ENCODE measurements at places on chromosomes 7 and 10.
A peak's percentile ranks its signal among the peaks of the same experiment; 100 is the strongest.

GRCh38 chr10:86049442-86049841 is 317.2 kb downstream of the GRID1 start:
- DNase-seq: no peak

DNA sequence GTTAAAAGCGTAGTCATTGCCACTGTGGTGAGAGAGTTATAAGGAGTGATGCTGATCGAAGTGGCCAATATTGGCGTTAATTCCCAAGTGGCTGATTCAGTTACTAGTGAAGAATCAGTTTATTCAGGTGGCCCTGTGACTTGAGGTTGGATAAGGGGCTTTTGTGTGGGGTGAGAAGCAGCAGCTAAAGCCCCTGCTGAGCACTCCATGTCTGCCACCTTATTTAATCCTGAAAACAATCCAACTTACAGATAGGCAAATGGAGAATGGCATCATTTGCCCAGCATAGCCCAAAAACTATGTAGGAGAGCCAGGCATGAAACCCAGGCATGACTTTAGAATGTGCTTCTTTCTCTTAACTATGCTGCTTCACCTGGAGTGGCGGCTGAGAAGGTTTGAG is 222.8 kb upstream of the KLF6 start:
- no peak for DNase-seq

GRCh38 chr10:50577681-50578350 is 45.9 kb downstream of the SGMS1 start:
- no peak for DNase-seq

DNA sequence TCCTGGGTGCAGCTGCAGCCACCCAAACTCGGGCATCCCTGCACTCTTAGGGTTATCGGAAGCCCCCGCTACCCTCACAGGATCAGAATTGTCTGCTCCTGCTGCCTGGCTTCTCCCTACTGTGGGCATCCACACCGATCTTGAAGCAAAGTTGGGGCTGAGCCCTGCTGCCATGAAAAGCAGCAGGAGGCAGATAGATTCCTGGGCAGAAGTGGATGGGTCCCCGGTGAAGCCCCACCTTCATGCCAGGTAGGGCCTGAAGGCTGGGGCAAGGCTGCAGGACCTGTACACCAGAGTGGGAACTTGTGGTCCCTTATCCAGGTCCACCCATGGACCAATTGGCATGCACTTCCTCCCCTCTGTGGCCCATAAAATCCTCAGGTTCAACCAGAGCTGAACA is 922.6 kb upstream of the KCND2 start:
- DNase-seq: no peak

DNA sequence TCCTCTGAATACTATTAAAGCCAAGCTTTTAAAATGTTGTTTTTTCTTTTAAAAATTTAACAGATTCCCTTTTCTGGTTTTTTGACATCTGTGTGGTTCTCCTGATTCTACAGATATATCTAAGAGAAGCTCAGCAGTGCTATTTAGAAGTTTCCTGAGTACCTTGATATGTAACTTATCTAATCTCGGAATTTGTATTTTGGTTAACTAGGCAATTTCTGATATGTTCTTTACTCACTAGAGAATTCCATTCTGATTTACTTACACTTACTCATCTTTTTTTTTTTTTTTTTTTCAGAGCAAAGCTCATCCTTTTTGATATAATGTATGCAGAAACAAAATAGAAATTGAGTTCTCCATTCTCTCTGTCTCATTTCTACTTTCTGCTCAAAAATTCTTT is 63.8 kb downstream of the PALS2 start:
- no peak for DNase-seq

DNA sequence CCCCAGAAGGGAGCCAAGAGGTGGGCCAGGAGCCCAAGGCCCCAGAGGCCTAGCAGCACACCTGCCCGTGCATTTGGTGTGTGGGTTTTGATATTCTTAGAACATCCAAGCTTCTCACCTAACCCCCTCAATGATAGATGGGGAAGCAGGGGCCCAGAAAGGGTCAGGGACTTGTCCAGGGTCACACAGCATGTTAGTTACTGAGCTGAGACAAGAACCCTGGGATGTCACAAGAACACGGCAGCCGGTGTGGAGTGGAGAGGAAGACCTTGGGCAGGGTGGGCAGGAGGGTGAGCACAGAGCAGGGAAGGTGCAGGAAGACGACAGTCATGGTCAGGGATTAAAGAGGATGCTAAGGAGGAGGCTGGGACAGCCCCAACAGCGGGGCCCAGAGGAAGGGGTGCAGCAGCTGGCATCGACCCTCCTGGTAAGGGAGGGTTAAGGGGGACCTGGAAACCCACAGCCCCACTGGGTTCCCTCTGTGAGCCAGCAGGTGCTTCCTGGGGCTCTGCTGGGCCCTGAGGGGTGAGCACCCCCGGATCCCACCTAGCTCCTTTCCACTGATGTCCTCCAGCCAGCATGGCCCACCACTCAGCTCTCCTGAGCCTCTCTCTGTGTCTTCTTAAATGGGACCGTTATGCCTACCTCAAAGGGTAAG is 44.4 kb downstream of the UNC5B start:
- no peak for DNase-seq

GRCh38 chr10:48289501-48290238 is 15.2 kb upstream of the FRMPD2 start:
- no peak for DNase-seq

GRCh38 chr10:72316386-72316700 is 38.4 kb downstream of the DNAJB12 start:
- DNase-seq: no peak

GRCh38 chr7:144834641-144835144 is 1.2 kb downstream of the TPK1 start:
- DNase-seq: peak; percentile 23

DNA sequence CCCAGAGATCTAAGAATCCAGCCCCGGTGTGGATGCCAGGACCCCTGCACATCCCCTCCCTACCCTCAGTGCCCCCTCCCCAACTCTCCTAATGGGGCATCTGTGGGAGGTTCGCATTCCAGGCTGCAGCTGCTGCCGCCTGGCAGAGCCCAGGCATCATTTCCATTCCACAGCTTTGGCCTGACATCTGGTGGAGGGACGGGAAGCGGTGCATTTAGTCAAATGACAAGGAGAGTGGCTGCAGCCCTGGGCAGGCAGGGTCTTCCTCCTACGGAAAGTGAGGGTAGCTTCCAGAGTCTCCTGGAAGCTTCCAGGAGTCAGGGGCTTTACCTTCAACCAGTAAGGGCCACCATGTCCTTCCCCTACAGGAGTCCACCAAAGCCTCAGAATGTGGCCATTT is 30.8 kb downstream of the PRLHR start:
- no peak for DNase-seq

- no peak for DNase-seq
These were observed 226.0 kb downstream of the BBS9 start for GRCh38 chr7:33355386-33355785.

- DNase-seq: no peak
These were observed 85.6 kb downstream of the CHST15 start for GRCh38 chr10:124007773-124008145.

DNA sequence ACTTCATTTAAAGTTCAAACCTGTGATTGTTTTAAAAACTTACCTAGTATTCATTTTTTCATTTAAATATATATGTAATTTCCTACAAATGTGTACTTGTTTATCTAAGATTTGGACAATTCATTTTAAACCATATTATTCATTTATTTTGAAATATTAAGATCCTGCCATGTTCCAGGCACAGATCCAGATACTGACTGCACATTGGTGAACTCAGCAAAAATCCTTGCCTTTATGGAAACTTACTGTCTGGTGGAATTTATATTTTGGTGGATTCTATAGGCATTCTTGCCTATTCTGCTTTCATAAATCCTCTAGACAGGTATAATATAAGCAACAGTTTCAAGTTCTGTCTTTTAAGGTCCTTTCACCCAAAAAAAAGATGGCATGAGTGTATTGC is 48.3 kb upstream of the RPA3 start:
- no peak for DNase-seq

DNA sequence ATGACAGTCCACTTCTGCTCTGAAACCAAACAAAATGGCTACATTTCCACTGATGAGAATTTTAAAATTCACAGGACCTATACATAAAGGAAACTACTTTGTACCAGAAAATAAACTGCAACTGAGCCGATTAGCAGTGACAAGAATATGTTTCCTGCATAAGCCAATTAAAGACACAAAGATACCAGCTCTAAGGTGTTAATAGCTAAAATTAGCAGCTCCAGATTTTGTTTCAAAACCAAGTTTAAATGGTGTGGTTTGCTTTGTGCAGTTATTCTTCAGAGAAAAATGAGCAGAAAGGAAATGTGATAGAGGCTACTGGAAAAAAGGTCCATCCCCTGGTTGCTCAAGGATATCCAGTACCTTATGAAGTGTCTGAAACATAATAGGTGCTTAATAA is 123.2 kb downstream of the ANK3 start:
- no peak for DNase-seq

DNA sequence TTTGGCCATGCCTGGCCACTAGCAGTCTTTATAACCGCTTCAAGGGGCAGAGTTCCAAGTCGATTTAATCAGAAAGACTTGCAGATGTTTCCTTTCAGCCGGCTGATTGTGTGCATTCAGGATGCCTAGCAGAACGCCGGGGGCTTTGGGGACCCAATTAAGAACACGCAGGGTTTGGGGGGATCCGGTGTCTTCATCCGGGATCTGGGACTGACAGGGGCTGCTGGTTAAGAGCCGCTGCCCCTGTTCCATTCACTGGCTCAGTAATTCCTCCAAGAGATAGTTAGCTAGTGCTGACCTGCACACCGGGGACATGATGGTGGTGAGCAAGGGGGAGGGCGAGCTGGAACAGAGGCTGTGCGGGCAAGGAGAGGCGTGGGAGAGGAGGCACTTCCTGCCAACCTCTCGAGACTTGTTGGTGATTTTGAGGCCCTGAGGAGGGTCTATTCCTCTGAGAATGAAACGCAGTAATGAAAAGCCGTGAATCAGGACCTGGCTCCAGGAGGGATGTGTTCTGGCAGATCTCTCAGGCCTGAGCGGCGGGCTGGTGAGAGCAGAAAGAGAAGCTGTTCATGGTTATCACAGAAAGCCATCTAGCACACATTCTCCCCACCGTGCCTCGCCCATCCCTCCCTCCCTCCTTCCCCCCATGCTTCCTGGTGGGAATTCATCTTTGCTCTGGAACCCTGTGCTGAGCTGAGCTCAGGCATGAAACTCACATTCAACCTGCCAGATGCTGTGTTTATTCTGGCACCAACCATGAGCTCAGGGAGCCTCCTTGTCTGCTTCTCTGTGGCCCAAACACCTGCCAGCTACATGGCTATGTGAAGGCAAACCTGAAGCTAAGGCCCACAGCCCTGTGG is 152.0 kb downstream of the CCDC3 start:
- DNase-seq: no peak

Measured in GM12878 (cell line).